Kidney (tissue), 22 donors: ENCODE measurements at places on chromosomes 13 and 19. TPM values are rescaled to one million over a fixed set of nuclear protein-coding genes. Genes with fewer than 3 reads are reported as not detected.

The CILP2 gene
- total RNA-seq = 0.41 TPM

The C19orf73 gene
- 0.82 TPM for total RNA-seq

The CAPN12 gene
- total RNA-seq = 31.1 TPM

The CYP2S1 gene
- total RNA-seq = 2.0 TPM

The ZNF546 gene
- total RNA-seq = 7.3 TPM

The TMIGD2 gene
- total RNA-seq = 0.47 TPM

The TICAM1 gene
- total RNA-seq = 23.0 TPM

The OVOL3 gene
- total RNA-seq = not detected

The DGKH gene
- total RNA-seq = 28.8 TPM

The SHISA7 gene
- total RNA-seq = not detected

The NLRP5 gene
- not detected for total RNA-seq

The CYP4F12 gene
- 4.4 TPM for total RNA-seq

The SIGLEC12 gene
- 0.66 TPM for total RNA-seq

The SLITRK5 gene
- total RNA-seq = 0.09 TPM

The CYP2B6 gene
- total RNA-seq = 0.31 TPM

The SBK3 gene
- 0.66 TPM for total RNA-seq

The FAM124A gene
- total RNA-seq = 3.5 TPM

The IZUMO2 gene
- not detected for total RNA-seq

The OLFM2 gene
- total RNA-seq = 2.1 TPM

The PRR20B gene
- total RNA-seq = not detected

The SYNGR4 gene
- total RNA-seq = not detected

The NRTN gene
- total RNA-seq = 3.5 TPM

The SIGLEC9 gene
- 8.1 TPM for total RNA-seq

The LILRB5 gene
- total RNA-seq = 5.9 TPM

The FOXA3 gene
- 3.7 TPM for total RNA-seq

The FUT3 gene
- total RNA-seq = 3.0 TPM

The SLAIN1 gene
- 12.4 TPM for total RNA-seq

The AMER2 gene
- 0.06 TPM for total RNA-seq

The CACNA1A gene
- total RNA-seq = 1.7 TPM

The KIR3DL2 gene
- 0.13 TPM for total RNA-seq

The KLF1 gene
- total RNA-seq = not detected

The C19orf81 gene
- 3.0 TPM for total RNA-seq

The NALCN gene
- 2.4 TPM for total RNA-seq

The CD177 gene
- total RNA-seq = 0.66 TPM

The CAMSAP3 gene
- total RNA-seq = 18.5 TPM

The CATSPERD gene
- total RNA-seq = not detected

The LGALS4 gene
- 12.2 TPM for total RNA-seq

The PDCD2L gene
- 6.7 TPM for total RNA-seq

The TNFRSF19 gene
- 14.7 TPM for total RNA-seq

The NPAS1 gene
- 0.38 TPM for total RNA-seq

The TPTE2 gene
- 0.16 TPM for total RNA-seq

The C19orf25 gene
- 32.5 TPM for total RNA-seq

The POSTN gene
- total RNA-seq = 13.1 TPM

The RFPL4AL1 gene
- not detected for total RNA-seq

The LYL1 gene
- 13.8 TPM for total RNA-seq

The DIAPH3 gene
- total RNA-seq = 2.0 TPM

The KIR2DL4 gene
- total RNA-seq = 0.25 TPM

The PCDH20 gene
- total RNA-seq = 3.0 TPM

The BRSK1 gene
- total RNA-seq = 6.5 TPM

The ZFR2 gene
- 0.22 TPM for total RNA-seq
